ENCODE measurements at places on chromosomes 1 and 21. TPM values are rescaled to one million over a fixed set of nuclear protein-coding genes. Genes with fewer than 3 reads are reported as not detected.

DNA sequence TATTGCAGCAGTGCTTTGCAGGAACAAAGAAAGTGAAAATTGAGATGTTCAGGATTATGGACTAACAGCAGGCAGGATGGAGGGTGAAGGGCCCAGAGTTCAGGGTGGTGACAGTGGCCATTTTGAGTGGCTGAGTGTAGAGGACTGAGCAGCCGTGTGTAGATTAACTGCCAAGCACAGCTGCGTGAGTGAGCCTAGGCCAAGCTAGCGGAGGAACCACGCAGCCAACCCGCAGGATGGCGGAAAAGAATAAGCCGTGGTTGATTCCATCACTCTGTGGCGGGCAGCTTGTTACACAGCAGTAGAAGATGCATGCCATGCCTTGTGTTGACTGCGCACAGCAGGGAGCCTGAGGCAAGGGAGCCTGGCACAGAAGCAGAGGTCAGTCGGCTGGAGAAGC is 102.5 kb upstream of the KIF26B start:
- no peak overlapping the region for H3K27ac ChIP-seq
- H3K27me3 ChIP-seq = no peaks in the 10 kb centered on the region
- DNase-seq = no peak
- no peaks in the 10 kb centered on the region for H3K36me3 ChIP-seq
- no peak overlapping the region for H3K4me3 ChIP-seq
- peaks cover 16% of the 10 kb centered on the region for H3K4me1 ChIP-seq

DNA sequence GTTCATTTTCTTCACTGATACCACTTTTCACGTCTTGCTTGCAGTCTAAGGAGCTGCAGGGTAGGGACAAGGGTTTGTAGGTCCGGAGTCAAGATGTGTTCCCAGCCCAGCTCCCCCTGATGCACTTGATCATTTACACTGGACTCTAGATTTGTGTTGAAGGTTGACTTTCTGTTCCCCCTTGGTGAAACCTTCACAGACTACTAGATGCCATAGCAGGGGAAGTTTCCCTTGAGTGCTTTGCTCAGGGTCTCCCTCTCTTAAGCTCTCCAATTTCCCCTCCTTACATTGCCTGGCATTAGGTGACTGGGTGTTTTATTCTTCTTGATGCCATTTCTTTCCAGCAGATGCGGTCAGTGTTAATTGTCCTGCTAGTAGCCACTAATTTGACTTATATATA is 8.0 kb upstream of the RAB3GAP2 start:
- H3K36me3 ChIP-seq = no peaks in the 10 kb centered on the region
- no peak for DNase-seq
- H3K27me3 ChIP-seq = no peaks in the 10 kb centered on the region
- no peak overlapping the region for H3K27ac ChIP-seq
- no peaks in the 10 kb centered on the region for H3K4me1 ChIP-seq

GRCh38 chr1:82704966-82705365 is 904.2 kb downstream of the ADGRL2 start:
- no peaks in the 10 kb centered on the region for H3K4me1 ChIP-seq
- no peaks in the 10 kb centered on the region for H3K27me3 ChIP-seq
- H3K27ac ChIP-seq = no peak overlapping the region
- DNase-seq = no peak
- H3K36me3 ChIP-seq = no peaks in the 10 kb centered on the region

DNA sequence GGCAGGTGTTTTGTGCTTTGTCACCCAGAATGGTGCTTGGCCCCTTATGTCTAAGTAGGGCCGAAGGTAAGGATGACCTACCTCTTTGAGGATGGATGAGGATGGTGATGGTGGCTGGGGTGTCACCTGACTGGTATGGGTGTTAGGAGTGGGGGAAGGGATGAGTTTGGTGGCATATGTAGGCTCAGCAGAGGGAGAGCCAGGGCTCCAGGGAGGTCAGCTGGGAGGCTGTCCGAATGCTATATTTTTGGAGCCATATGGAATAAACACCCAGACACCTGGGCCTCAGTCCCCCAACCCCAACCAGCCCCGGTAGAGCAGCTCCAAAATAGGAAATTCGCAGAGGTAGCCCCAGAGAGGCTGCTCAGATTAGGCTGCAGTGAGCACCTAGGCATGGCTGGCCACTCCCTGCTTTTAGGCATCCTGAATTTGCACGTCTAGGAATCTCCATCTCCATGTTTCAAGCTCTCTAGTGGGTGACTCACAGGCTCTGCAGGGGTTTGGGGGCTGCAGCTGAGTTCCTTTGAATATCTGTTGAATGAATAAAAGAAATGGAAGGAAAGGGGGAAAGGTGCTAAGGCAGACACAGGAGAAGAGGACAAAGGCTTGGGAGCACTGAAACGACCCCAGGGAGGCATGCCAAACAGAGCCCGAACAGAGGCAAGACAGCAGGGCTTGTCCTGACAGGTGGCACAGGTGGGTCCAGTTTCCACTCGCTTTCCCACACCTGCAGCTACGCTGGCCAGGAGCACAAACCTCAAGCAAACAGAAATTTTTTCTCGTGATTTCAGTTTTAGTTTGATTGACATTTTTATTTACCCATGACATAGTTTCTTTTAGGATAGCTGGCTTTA is 135.3 kb upstream of the EDN2 start:
- H3K27me3 ChIP-seq = no peaks in the 10 kb centered on the region
- no peak overlapping the region for H3K4me3 ChIP-seq
- no peak overlapping the region for H3K27ac ChIP-seq
- no peaks in the 10 kb centered on the region for H3K36me3 ChIP-seq
- no peak for DNase-seq
- peaks cover 9% of the 10 kb centered on the region for H3K4me1 ChIP-seq

The RBM11 gene
- 6.2 TPM for total RNA-seq

The LMO4 gene
- 112 TPM for total RNA-seq

DNA sequence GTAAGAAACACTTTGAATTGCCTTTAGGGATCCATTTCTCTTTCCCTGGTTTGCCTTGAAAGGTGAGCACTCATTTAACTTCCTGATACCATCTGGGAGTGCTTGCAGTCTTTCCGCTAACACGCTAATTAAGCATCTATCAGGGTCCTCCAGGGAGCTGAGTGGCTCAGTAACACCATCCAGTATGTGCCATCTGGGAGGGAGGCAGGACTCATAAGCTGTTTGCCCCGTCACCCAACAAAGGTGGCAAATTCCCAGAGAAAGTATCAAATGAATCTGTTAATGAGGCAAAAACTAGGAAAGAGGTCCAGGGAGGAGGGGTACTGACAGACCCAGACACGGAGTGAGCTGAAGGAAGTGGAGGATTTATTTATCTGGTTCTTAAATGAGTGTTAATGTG is 430.9 kb downstream of the HLX start:
- no peaks in the 10 kb centered on the region for H3K27me3 ChIP-seq
- H3K4me3 ChIP-seq = no peak overlapping the region
- DNase-seq = no peak

Data from neural progenitor cell (in vitro differentiated cells).